ENCODE measurements at places on chromosomes 1 and 21.

DNA sequence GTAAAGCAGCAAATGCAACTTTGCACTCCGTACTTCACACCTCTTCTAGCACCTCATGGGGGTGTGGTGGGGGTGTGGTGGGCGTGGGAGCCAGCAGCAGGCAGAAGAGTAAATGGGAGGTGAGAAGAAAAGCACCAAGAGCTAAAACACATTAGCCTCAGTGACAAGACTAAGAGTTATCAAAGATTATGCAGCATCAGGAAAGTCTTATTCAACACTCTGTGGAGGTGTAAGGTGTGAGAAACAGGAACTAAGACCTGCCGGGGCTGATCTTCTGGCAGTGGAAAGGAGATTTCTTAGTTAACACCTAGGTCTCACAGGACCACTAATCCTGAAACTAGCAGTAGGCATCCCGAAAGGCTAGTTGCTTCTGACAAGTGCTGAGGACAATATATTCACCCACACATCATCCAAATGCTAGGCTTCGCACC is 9.9 kb downstream of the TGFBR3 start:
- DNase-seq = no peak

DNA sequence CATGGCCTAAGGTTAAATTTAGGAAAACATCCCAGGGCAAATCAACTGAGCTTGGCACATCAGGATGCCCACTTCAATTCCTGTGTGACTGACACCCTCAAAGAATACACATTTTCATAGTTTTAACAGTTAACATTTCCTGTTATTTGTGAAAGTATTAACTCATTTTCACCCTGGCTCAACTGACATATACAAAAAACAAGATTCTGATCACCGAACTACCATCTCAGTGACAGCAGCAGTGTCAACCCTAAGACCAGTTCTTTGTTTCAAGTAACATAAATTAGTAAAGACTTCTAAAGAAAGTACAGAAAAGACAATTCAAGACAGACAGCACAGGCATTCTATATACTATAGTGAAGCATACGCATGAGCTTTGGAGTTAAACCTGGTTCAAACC is 69.0 kb upstream of the SDC3 start:
- no peak for DNase-seq

GRCh38 chr1:193694741-193695140 is 508.3 kb upstream of the B3GALT2 start:
- no peak for DNase-seq

DNA sequence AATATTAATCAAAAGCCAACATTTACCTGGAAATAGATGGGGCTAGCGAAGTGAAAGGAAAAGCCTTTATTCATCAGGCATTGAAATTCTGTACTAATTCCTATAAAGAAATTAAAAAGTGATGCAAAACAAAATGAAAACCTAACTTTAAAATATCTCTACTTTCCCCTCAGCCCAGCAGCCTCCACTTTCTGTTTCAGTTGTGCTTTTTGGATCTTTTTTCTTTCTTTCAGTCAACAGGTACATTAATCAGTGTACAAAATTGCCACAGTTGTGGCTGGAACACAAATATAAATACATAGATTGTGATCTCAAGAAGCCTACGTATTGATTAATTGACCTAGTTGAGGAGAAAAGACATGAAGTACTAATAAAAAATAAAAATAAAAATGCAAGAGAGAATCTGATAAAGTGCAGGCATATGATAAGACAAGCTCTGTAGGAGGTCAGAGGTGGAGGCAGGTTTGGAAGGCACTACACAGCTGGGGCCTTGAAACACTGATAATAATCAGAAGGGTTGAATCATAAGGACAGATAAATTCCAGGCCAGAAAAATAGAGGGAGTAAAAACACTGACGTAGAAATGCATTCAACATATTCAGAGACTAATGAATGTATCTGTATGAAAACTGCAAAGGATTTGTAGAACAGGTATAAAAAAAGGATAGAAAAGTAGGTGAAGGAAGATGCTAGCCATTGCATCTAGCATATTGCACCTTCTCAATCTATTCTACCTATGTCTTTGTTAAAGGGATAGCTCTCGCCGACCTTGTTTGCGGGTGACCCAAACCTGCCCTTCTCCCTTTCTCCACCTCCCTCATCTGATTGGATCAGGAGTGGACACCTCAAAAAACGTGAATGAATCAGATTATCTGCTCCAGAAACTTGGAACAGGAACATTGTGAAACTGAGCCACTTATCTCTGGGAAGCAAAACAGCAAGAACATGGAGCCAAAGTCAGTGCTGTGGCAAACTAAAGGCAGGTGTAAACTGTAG is 607.8 kb upstream of the ADGRL2 start:
- no peak for DNase-seq

GRCh38 chr1:11187000-11187399 is 2.2 kb upstream of the ANGPTL7 start:
- DNase-seq = no peak

DNA sequence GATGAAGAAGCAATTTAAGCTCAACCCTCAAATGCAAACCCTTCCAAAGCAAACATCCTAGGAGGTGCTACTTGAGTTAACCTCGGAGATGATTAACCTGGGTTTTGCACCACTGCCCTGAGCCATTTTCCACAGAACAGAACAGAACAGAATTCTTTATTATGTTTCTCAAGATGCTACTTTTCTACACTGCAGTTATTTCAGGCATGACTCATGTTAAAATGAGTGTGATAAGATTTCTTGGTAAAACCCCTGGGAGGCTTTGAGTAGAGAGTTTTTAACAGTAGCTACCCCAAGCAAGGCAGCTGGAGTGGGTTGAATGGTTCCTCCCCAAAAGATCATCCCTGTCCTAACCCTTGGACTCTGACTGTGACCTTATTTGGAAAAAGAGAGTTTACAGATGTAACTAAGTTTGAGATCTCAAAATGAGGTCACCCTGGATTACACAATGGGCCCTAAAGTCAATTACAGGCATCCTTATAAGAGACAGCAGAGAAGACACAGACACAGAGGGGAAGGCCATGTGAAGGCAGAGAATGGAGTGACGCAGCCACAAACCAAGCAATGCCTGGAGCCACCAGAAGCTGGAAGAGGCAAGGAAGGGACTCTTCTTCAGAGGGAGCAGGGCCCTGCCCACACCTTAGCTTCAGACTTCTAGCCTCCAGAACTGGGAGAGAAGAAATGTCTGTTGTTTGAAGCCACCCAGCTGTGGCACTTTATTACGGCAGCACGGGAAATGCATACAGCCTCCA is 153.4 kb downstream of the ETS2 start:
- DNase-seq = no peak

Data from stimulated activated CD8-positive, alpha-beta memory T cell treated with anti-CD3 and anti-CD28 coated beads, Interleukin-7, amount 100 ng/mL, for 24 hours (primary cell).